Cerebellum (tissue), 4 donors: ENCODE measurements at places on chromosomes 1 and 21. TPM values are rescaled to one million over a fixed set of nuclear protein-coding genes. Genes with fewer than 3 reads are reported as not detected.

Gene OR4F16
- 0.54 TPM for total RNA-seq

- DNase-seq = no peak
These were observed 38.3 kb downstream of the CD34 start for GRCh38 chr1:207872621-207873020.

GRCh38 chr1:19747761-19748160 is 52.0 kb downstream of the TMCO4 start:
- DNase-seq = no peak

Gene KRTAP10-5
- total RNA-seq = not detected

DNA sequence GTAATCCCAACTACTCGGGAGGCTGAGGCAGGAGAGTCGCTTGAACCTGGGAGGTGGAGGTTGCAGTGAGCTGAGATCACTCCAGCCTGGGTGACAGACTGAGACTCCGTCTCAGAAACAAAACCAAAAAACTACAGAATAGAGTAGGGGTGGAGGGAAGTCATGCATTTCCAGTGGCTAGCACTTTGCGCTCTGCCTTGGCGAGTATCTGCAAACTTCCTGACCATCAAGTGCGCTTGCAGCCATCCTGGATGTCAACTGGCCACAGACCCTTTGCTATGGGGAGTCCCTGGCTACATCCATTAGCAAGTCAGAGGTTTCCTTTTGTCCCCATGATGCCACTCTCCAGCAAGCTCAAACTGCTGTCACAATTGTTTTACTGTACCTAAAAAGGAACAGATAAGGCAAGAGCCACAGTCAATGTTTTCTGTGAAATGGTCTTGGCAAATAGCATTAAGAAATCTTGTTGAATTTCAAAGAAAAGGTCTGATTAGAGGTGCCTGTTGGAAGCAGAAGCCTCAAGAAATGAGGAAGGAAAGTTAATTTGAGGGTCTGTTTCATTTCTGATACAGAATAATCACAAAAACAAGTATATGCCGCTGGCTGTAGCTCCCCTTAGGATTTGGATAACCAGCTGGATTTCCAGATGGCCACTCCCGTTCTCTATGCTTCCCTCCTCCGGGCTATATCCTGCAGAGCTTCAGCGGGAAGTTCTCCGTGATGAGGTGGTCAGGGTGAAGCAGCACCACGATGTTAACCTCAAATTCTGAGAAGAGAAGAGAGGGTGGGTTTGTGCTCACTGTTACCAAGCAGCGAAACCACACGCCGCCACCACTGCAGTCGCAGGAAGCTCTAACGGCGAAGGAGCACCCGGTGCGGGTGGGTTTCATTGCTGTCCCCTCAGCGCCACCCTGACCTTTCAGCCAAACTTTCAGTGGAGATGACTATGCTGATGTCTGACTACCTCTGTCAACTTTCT is 42.0 kb downstream of the VPS26C start:
- no peak for DNase-seq

DNA sequence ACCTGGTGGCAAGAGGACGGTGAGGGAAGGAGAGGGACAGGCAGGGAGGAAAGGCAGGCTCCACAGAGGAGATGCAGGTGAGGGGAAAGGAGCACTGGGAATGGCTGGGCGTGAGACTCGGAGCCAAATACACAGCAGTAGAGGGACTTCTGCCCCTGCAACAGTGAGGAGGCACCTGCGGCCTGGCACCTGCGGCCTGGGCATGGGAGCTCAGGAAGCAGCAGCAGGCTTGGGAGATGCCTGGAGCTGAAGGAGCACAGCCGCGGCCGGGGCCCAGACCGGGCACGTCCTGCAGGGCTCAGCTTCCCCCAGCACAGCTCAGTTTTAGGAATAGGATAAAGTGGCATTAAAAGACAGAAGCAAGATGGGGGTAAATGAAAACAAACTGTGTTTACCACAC is 20.9 kb upstream of the TSPEAR start:
- no peak for DNase-seq

GRCh38 chr1:206930210-206930798 is 8.6 kb upstream of the FCMR start:
- no peak for DNase-seq

- DNase-seq = no peak
These were observed 77.0 kb upstream of the IFFO2 start for GRCh38 chr1:19033515-19033839.
